Stimulated activated CD4-positive, alpha-beta T cell treated with anti-CD3 and anti-CD28 coated beads, TNF-alpha, amount 100 ng/mL, for 24 hours (primary cell): ENCODE measurements at places on chromosomes 7 and 10.

DNA sequence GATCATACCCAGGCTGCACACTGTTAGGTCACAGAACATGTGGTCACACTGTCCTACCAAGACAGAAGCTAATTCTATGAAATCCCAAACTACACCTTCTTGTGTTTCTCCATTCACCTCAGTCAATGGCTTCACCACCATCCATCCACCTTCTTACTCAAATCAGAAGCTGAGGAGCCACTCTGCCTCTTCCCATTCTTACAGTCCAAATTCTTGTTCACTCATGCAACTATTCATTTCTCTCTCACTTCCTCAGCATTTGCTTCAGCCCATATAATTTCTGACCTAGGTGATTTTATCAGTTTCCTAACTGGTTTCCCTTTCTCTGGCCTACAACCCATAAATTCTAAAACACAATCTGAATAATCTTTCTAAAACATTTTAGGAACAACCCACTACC, 229.2 kb downstream of the LRRN3 start:
- no peak for DNase-seq

DNA sequence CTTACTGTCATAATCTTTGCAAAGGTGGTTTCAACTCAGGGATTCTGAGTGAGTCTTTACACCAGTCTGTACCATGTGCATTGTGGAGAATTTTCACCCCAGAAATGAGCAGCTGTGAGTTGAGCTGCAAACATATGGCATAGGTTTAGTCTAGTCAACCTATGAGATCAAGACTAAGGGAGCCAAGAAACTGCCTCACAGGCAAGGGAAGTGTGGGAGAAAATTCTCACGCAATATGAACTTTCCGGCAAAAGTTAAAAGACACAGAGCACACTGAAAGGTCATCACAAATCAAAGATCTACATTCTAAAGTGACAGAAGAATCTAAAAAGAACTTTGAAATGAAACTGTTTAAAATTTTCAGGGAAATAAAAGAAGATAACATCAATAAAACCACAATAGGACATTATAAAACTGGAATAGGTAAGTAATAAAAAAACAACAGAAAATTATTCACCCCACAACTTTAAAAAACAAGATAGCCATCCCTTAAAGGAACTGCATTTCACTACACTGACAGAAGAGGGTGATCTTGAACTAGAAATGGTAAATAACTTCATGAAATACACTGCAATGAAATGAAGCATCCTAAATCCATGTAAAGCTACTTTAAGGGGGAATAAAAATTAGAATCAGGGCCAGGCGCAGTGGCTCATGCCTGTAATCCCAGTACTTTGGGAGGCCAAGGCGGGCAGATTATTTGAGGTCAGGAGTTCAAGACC, 63.5 kb downstream of the LGI1 start:
- no peak for DNase-seq

DNA sequence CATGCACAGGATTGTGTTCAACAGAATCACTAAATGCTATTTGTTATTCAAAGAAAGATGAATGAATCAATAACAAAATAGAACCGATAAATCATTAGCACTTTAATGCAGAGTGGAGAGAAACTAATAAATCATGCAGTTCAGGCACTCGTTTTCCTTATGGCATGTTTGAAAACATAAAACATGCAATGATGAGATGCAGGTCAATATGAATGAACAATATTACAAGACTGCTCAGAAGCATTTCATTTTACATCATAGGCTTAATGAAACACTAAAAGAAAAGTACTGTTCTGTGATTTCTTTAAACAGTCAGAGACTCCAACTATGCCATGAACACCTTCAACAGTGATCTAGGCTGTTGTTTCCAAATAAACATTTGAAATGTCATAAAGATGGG, 158.1 kb upstream of the ETV1 start:
- no peak for DNase-seq

GRCh38 chr7:50793120-50793946, 10.6 kb upstream of the GRB10 start:
- no peak for DNase-seq

GRCh38 chr10:93568105-93568390, 1.6 kb downstream of the FFAR4 start:
- DNase-seq, result no peak

DNA sequence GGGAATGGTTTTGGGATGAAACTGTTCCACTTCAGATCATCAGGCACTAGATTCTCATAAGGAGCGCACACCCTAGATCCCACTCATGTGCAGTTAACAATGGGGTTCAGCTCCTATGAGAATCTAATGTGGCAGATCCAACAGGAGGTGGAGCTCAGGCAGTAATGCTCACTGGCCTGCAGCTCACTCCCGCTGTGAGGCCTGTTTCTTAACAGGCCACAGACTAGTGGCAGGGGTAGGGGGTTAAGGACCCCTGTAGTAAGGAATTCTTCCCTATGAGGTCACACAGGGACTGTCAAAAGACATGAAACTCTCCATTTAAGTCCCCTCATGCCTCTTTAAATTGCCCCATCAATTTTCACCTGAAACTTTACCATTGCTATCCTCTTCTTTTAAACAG, 8.0 kb downstream of the HGF start:
- DNase-seq, result no peak

DNA sequence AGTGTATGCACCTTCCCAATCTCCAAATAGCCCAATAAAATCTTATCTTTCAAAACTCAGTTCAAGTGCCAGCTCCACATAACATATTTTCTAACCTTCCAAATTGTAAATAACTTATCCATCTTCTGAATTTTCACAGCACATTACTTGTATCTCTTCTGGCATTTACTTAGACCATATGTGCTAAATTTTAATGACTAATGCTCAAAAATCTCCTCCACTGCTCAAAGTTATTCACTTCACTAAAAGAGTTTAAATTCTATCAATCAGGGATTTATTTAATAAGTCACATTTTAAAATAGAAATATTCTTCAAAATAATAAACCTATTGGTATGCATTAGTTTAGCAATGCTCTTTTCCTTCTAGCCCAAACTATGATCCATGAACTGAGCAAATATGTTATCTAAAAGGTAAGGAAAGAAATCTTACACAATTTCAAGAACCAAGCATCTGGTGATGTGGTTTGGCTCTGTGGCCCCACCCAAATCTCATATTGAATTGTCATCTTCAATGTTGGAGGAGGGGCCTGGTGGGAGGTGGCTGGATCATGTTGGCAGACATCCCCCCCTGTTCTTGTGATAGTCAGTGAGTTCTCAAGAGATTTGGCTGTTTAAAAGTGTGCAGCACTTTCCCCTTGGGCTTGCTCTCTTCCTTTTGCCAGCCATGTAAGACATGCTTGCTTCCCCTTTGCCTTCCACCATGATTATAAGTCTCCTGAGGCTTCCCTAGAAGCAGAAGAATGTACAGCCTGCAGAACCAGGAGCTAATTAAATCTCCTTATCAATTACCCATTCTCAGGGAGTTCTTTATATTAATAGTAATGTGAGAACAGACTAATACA, 28.1 kb upstream of the GPR22 start:
- DNase-seq, result no peak

DNA sequence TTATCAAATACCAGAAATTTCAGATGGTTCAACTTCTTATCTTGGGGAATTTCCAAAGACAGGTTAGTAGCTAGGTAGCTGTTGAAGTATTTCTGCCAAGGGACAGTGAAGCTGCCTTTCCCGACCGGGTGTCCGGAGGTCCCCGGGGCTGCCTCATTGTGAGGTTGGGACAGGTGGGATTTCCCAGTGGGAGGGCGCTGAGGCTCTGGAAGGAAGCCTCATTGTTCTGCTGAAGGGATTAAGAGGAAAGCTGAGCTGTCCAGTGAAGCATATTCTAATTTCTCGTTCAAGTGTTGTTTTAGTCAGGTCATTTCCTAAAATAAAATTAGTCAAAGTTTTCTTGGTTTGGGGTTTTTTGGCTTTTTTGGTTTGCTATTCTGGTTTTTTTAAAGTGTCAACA, 244.2 kb downstream of the MGMT start:
- no peak for DNase-seq

DNA sequence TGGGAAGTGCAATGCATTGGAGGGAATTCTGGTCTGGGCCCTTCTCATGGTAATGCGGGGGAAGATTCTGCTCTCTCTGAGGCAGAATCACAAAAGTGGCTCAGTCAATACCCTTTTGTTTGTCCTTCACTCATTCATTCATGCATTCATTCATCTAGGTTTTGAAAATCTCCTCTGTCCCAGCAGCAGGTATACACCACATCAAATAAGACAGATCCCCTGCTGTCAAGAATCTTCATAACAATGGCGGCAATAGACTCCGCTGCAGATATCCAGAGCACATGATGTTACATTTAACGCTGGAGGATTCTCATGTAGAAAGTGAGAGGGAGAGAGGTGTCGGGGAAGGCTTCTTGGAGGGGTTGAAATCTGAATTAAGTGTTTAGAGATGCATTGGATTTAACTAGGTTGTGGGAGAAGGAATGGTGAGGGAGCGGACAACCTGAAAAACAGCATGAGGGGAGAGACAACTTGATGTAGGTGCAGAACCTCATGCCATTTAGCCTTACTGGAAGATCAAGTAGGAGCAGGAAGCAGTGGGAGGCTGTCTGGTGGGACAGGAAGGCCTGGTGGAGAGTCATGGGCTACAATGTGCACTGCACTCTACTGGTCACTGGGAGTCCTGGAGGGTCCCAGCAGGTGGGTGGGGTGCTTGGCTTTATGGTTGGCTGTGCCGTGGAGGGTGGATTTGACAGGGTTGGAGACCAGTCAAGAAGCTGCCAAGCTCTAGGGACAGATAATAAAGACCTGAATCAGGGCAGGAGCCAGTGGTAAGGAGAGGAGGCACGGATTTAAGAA, 5.2 kb upstream of the FAM180A start:
- no peak for DNase-seq

DNA sequence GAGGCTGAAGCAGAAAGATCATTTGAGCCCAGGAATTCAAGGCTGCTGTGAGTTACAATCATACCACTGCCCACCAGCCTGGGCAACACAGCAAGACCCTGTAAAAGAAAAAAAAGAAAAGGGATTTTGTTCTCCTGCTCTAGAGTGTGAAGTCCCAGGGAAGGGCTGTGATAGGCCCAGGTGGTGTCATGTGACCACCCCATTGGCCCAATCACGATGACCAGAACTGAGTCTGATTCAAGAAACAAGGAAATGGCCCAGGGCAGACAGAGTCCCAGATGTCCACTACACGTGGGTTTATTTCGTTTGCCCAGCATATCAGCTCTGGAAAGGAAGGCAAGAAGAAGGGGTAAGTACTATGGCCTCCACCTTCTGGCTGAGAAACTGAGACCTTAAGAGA, 81.3 kb upstream of the CUX1 start:
- DNase-seq, result no peak

GRCh38 chr10:11108356-11108755, 90.7 kb downstream of the CELF2 start:
- DNase-seq, result no peak
